Progenitor cell of endocrine pancreas (in vitro differentiated cells): ENCODE measurements at places on chromosomes 2 and 18. TPM values are rescaled to one million over a fixed set of nuclear protein-coding genes. Genes with fewer than 3 reads are reported as not detected.

- no peaks in the 10 kb centered on the region for H3K27me3 ChIP-seq
- no peaks in the 10 kb centered on the region for H3K4me1 ChIP-seq
- no peak overlapping the region for H3K27ac ChIP-seq
- H3K36me3 ChIP-seq: no peaks in the 10 kb centered on the region
Measured at GRCh38 chr2:75403991-75404428, 156.7 kb downstream of the EVA1A start.

- H3K4me3 ChIP-seq: no peak overlapping the region
- peaks cover 5% of the 10 kb centered on the region for H3K4me1 ChIP-seq
- no peak for DNase-seq
- H3K27me3 ChIP-seq: peaks cover 20% of the 10 kb centered on the region
- no peaks in the 10 kb centered on the region for H3K36me3 ChIP-seq
Measured at GRCh38 chr18:78006006-78006773, 756.5 kb downstream of the GALR1 start.

Gene GAD1
- 0.27 and 0.43 TPM in 2 replicates for total RNA-seq

Gene OLA1
- total RNA-seq: 118 and 126 TPM in 2 replicates

Gene SERPINB10
- total RNA-seq: not detected in 2 replicates

Gene WDR33
- 69.0 and 74.2 TPM in 2 replicates for total RNA-seq
